ENCODE measurements at places on chromosomes 16 and 17.

- H3K27me3 ChIP-seq: peaks cover 35% of the 10 kb centered on the region
- H3K4me3 ChIP-seq: no peak overlapping the region
- H3K27ac ChIP-seq: no peak overlapping the region
- H3K36me3 ChIP-seq: no peaks in the 10 kb centered on the region
- DNase-seq: no peak
- H3K4me1 ChIP-seq: no peaks in the 10 kb centered on the region
Measured at GRCh38 chr17:7747635-7748071, 30.1 kb downstream of the DNAH2 start.

DNA sequence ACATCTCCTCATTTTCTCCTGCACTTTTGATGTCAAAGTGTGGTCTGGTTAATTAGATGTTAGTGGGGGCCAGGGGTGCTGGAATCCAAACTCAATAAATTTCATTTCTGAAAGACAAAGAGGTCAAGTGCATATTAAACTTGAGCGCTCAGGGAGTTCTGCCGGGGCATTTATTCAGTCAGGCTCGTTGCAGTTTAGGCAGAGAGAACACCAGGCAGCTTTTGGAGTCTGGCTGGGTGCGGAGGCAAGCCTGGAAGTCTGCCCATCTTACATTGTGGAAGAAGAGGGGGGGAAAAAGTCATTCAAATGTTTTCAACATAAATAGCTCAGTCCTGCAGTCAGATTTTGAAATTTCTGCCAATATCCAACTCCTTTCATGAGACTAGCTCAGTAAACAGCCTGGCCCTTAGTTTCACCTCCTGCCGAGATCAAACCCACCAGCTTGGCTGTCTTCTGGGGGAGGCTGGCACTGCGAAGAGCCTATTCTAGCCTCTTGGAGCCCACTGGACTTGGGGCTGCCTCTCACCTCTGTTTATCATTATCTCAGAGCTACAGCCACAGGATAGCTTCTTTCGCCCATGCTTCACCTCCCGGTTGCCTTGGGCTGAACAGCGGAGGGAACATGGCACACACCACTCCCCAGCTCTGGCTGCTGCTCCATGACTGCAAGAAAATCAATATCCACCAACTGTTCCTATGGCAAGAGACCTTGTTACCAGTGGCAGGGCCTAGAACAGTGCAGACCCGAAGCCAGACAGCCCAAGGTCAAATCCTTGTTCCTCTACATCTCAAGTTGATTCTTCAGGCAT lies 177.4 kb upstream of the CDH5 start:
- no peaks in the 10 kb centered on the region for H3K4me1 ChIP-seq
- no peak overlapping the region for H3K4me3 ChIP-seq
- H3K27me3 ChIP-seq: no peaks in the 10 kb centered on the region
- DNase-seq: no peak

DNA sequence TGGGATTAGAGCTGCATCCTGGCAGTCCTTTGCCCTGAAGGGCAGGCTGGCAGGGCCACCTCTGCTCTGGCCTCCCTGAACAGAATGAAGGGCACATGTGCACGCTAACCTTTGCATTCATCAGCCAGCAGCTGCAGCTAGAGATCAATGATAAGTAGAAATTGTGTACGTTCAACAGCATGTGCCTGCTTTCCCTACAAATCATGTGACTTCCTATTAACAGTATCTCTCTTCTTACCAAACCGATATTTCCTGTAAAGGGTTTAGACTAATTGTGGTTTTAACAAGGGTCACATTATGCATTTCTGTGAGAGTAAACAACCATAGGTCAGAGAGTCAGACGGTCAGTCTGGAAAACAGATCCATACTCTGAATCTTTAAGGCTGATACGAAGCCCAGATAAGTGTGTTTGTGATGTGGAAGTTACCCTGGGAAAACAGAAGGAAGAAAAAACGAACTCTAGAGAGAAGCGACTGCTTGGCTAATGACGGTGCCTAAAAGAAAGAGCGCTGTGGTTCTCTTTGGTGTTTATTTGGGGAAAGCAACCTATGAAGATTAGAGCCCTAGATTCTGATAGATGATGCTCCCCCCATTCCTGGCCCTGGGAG lies 219.4 kb downstream of the MAF start:
- H3K4me1 ChIP-seq: peaks cover 21% of the 10 kb centered on the region
- H3K27ac ChIP-seq: no peak overlapping the region

- no peaks in the 10 kb centered on the region for H3K27me3 ChIP-seq
- no peak for DNase-seq
- H3K27ac ChIP-seq: no peak overlapping the region
- no peaks in the 10 kb centered on the region for H3K4me1 ChIP-seq
- H3K36me3 ChIP-seq: no peaks in the 10 kb centered on the region
Measured at GRCh38 chr16:47057630-47057993, 84.1 kb upstream of the DNAJA2 start.

DNA sequence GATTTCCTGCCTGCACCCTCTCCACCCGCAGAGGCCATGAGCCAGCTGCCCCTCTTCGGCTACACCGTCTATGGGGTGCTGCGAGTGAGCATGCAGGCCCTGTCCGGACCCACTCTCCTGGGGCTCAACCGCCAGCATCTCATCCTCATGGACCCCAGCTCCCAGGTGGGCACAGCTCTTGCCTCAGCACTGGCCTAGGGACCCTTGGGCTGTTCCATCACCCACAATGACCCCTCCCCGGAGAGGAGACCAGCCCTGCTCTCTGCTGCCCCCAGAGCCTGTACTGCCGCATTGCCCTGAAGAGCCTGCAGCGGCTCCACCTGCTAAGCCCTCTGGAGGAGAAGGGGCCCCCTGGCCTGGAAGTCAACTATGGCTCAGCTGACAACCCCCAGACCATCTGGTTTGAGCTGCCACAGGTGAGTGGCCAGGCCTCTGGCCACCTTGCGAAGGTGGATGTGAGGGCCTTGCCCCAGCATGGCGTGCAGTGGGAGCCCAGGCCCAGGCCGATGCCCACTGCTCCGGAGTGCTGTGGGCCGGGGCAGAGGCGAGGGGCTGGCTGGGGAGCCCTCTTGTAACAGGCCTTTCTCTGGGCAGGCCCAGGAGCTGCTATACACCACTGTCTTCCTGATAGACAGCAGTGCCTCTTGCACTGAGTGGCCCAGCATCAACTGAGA lies 7.3 kb upstream of the SMIM5 start:
- no peak overlapping the region for H3K4me3 ChIP-seq
- no peaks in the 10 kb centered on the region for H3K27me3 ChIP-seq
- no peak overlapping the region for H3K27ac ChIP-seq
- no peaks in the 10 kb centered on the region for H3K4me1 ChIP-seq

GRCh38 chr17:49580055-49580721 lies 4.5 kb downstream of the NXPH3 start:
- peaks cover 9% of the 10 kb centered on the region for H3K4me1 ChIP-seq
- DNase-seq: no peak
- no peaks in the 10 kb centered on the region for H3K36me3 ChIP-seq
- H3K27me3 ChIP-seq: peaks cover 56% of the 10 kb centered on the region
- no peak overlapping the region for H3K27ac ChIP-seq

DNA sequence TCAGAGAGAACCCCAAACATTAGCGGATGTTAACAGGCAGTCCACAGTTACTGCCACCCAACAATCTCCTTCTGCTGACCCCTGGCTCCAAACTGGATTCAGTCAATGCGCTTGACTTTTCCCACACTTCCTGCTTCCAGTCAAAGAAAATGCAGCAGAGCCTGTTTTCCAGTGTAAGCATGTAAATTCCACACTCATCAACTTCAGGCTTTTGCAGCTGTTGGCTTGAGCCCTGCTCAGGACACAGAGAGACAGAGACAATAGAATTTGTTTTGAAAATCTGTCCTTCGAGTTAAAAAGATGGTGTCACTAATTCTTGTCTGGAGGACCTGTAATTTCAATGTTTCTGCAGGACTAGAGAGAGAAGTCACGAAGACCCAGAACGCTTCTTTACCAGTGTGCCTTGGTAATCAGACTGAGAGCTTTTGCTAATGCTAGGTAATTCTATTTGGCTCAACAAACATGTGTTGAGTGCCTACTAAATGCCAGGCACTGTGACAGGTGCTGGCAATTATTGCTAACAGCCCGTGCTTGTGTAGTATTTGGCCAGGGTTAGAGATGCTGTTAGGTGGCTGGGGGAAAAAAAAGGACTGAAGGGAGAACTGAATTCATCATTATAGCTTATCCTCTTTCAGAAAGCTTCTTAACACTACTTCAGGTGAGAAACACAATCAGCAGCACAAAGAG lies 32.5 kb downstream of the HOXB1 start:
- no peak overlapping the region for H3K4me3 ChIP-seq
- DNase-seq: no peak
- H3K27me3 ChIP-seq: peaks cover 82% of the 10 kb centered on the region

GRCh38 chr17:56983366-56983765 lies 5.4 kb downstream of the SCPEP1 start:
- H3K4me3 ChIP-seq: no peak overlapping the region
- no peak overlapping the region for H3K27ac ChIP-seq
- peaks cover 11% of the 10 kb centered on the region for H3K4me1 ChIP-seq
- no peaks in the 10 kb centered on the region for H3K27me3 ChIP-seq

DNA sequence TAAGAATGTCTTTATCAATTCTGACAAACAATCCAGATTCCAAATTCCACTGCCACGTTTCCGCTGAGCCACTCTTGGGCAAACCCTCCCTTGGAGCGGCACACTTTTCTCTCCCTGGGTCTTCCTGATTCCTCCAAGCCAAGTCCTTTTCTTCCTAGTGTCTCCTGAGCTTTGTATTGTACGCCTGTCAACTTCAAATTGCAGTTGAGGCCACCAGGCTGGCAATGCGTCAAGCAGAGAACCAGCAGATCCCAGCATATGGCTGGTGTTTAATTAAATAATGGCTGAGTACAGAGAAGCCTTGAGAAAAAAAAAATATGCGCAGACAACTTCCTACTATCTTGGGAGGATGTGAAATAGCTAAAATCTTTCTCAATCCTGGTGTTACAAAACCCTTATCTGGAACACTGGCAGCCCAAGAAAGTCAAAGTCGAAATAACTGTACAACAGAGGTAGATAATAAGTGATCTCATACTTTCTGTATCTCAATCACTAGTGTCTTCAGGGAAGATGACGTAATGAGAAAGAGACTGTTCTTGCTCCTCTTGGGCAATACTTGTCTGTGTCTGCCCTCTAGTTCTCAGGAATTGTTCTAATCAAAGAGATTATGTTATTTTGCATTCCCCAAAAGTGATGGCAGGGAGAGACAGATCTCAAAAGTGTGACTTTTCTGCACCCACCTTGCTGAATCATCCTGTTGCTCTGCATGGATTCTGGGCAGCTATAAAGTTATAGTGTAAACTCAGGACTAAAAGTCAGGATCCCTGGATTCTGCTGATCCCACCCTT lies 15.0 kb downstream of the SMIM36 start:
- H3K27ac ChIP-seq: no peak overlapping the region
- H3K36me3 ChIP-seq: no peaks in the 10 kb centered on the region
- peaks cover 32% of the 10 kb centered on the region for H3K27me3 ChIP-seq
- DNase-seq: no peak
- H3K4me3 ChIP-seq: no peak overlapping the region

DNA sequence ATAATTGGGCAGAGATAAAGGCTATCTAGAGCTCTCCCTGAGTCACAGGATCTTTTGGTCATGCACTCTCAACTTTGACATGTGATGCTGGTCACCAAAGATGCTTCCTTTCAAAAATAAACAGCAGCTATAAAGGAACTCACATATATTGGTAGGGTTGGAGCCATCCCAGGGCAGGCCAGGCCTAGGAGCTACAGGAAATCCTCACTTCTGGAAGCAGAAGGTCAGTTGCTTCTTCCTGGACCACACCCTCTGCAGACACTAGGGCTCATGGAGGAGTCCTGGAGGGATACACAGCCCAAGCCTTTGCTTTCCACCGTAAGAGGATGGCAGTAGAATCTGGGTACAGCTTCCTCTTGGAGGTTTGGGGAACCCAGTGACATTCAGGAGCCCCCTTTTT lies 24.6 kb downstream of the SOST start:
- DNase-seq: no peak
- H3K4me1 ChIP-seq: no peaks in the 10 kb centered on the region
- H3K27me3 ChIP-seq: peaks cover 27% of the 10 kb centered on the region
- H3K36me3 ChIP-seq: no peaks in the 10 kb centered on the region

GRCh38 chr16:86910161-86910769 lies 331.9 kb downstream of the FOXL1 start:
- H3K27me3 ChIP-seq: no peaks in the 10 kb centered on the region
- no peaks in the 10 kb centered on the region for H3K36me3 ChIP-seq
- no peak overlapping the region for H3K27ac ChIP-seq
- DNase-seq: no peak

GRCh38 chr16:4373909-4374742 lies 2.5 kb downstream of the VASN start:
- H3K4me3 ChIP-seq: no peak overlapping the region
- peaks cover 2% of the 10 kb centered on the region for H3K36me3 ChIP-seq
- peaks cover 11% of the 10 kb centered on the region for H3K4me1 ChIP-seq
- no peaks in the 10 kb centered on the region for H3K27me3 ChIP-seq
- H3K27ac ChIP-seq: peak overlapping the region; percentile 58
- DNase-seq: no peak

DNA sequence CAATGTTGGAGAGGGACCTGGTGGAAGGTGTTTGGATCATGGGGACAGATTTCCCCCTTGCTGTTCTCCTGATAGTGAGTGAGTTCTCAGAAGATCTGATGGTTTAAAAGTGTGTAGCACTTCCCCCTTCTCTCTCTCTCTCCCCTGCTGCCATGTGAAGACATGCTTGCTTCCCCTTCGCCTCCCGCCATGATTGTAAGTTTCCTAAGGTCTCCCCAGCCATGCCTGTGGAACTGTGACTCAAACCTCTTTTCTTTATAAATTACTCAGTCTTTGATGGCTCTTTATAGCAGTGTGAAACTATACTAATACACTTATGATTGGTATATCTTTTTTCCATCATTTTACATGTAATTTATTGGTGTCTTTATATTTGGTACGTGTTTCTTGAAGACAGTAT lies 13.4 kb downstream of the ADGRG5 start:
- H3K36me3 ChIP-seq: peaks cover 6% of the 10 kb centered on the region
- H3K4me1 ChIP-seq: peaks cover 6% of the 10 kb centered on the region
- no peak for DNase-seq
- H3K27me3 ChIP-seq: peaks cover 20% of the 10 kb centered on the region

- peaks cover 43% of the 10 kb centered on the region for H3K4me1 ChIP-seq
- peaks cover 33% of the 10 kb centered on the region for H3K36me3 ChIP-seq
- DNase-seq: no peak
- H3K27me3 ChIP-seq: peaks cover 3% of the 10 kb centered on the region
- peak overlapping the region; percentile 99 for H3K27ac ChIP-seq
Measured at GRCh38 chr17:78838574-78839005, 2.0 kb downstream of the USP36 start.

DNA sequence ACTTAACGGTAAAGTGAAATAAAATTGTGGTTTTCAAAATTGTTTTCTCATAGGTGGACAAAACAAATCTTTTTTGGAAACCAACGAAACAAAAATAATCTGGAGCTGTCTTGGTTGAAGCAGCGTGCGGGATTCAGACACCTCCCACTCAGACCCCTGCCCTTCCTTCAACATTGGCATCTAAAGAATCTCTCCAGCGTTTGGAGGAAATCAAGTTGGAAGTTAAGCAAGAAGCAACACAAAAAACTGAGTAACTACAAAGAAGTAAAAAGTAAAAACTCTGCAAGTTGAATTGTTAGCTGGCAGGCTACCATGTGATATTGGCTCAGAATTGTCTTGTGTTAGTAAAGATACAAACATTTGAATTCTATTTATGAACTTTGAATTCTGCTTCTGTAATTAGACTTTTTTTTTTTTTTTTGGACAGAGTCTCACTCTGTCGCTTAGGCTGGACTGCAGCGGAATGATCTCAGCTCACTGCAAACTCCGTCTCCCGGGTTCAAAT lies 361.0 kb upstream of the PMFBP1 start:
- H3K27ac ChIP-seq: no peak overlapping the region
- no peaks in the 10 kb centered on the region for H3K4me1 ChIP-seq
- no peaks in the 10 kb centered on the region for H3K27me3 ChIP-seq

Data from activated naive CD4-positive, alpha-beta T cell treated with anti-CD3 and anti-CD28 coated beads, Interleukin-2, amount 10 ng/mL, durations not matched to agents 7 days and 5 days (primary cell).